ENCODE measurements at places on chromosomes 1 and 21.

GRCh38 chr1:58576325-58576726 is 726 bp downstream of the TACSTD2 start:
- DNase-seq = no peak

- no peak for DNase-seq
Observed at GRCh38 chr1:92473781-92474495, 12.8 kb downstream of the GFI1 start.

GRCh38 chr1:192811594-192812239 is 2.9 kb downstream of the RGS2 start:
- no peak for DNase-seq

DNA sequence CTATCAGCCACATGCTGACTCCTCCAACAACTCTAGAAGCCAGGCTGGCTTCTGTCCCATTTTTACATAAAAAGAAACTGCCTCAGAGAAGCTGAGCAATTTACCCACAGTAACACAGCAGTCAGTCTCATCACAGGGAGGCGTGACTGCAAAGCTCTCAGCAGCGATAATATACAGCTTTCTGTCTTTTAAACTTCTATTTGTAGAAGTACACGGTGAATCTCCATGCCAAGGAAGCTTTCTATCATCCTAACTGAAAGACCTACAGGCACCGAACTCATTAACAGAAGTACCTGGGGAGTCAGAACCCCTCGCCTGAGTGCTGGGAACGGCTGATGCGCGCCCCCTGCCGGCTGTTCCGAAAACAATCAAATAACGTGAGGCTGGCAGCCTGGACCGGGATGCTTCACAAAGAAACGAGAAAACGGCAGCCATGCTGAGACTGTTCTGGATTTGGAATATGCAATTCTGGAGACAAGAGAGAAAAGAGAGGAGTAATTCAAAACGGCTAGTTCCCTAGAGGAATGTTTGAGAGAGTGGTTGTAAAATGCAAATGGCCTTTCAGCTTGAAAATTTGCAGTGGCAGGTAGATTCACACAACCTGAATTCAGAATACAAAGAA is 43.5 kb upstream of the RAB4A start:
- DNase-seq = peak; percentile 76

- no peak for DNase-seq
Observed at GRCh38 chr1:225446595-225446960, 18.7 kb upstream of the LBR start.

DNA sequence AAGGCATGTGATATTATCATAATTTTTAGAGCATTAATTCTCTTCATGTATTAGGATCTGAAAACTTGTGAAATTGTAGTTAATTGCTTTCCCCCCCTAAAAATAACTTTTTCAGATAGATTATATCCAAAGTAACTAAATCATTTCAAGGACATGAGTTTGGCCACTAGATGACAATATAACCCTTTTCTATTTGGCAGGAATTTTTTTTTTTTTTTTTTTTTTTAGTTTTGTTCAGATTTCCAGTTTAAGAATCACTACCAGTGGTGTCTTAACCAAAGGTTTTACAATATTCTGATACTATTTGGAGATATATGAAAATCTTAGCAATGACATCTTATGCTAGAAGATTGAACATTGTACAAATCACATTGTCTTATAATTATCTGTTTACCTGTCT is 370.8 kb downstream of the AMY1C start:
- no peak for DNase-seq

- DNase-seq = no peak
Observed at GRCh38 chr1:189708674-189709073, 769.0 kb downstream of the BRINP3 start.

GRCh38 chr1:196955926-196956325 is 12.4 kb downstream of the CFHR2 start:
- DNase-seq = no peak

DNA sequence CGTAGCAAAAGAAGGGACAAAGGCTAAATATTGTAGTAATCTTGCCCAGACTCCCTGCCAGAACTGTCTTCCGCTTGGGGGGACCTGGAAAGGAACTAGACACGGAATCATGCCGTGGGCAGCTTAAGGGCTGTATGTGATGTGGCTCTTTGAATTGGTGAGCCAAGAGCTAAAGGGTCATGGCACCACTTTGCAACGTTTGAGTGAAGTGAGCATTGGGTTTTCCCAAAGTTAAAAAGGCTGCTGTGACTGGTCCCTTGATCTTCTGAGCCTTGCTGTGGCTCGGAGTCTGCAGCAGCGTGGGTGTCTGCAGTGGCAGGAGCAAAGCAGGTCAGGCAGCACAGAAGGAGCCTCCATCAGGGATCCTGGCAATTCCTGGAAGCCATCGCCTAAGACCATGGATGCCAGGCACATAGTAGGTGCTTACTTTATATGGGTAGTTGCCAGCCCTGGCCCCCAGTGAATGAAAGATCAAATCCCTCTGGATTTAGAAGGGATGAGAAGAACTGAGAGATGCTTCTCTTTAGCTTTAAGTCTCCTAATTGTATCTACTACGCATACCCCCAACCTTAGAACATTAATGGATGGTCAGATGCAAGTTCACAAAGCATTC is 1.8 kb downstream of the SMYD2 start:
- no peak for DNase-seq

DNA sequence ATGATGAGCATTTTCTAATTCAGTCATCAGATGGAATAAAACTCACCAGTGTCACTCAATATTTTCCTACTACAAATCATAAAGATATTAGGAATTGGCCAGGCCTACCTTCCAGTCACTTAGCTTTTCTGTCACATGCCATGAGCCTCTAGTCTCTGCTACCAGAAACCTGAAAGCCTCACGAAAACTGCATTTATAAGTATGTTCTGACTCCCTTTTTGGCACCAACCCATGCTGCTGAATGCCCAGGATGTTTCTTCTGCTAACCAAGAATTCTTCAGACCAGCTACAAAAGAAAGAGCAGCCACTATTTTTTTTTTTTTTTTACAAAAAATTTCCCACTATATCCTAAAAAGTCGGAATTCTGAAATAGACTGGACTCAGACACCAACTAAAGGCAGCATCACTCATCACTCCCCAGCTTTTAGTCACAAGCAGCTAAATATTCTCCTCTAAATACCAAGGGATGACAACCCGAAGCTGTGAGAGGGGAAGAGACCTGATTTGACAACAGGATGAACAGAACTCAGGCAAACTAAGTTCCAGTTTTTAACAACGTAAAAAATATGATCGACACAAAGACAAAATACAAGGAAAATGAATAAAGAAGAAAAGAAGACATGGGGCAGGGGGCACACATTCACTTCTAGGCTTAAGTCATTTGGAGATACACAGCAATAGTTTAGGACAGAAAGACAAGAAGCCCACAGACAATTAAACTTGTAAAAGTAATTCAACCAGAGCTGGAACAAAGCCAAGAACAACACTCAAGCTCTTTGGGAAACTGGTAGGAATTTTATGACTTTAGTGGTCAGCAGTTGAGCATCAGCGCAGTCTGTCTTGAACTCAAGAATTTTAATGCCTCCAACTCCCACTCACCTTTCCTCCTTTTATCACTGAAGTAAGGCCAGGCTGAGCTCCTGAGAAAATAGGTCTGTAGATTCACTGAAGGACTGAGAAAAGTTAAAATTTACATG is 1.7 kb downstream of the DCAF8 start:
- DNase-seq = no peak

- no peak for DNase-seq
Observed at GRCh38 chr1:236989290-236990051, 14.8 kb downstream of the MT1HL1 start.

DNA sequence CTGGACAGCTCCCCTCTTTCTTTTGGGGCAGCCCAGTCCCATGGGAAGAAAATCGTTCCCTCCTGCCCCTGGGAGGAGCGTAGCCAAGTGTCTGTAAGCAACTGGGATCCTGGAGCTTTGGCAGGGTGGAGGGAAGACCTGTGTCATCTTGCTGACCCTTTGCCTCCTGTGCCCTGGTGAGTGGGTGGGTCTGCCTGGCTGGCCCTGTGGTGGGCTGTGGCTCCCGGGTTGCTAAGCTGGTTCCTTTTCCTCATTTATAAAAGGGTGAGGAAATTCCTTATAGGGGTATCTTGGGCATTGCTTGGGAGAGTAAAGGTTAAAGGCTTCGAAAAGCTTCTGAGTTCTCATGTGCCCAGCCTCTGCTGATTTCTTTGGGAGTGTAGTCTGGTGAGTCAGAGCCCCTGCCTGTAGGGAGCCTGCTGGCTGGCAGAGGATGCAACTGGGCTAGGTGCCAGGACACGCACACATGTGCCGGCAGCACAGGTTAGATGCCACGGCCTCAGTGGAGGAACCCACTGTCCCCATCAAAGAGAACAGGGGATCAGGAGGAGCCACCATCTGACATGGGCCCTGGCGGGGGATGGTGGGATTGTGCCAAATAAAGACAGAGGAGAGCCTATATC is 85.2 kb downstream of the ARHGEF10L start:
- no peak for DNase-seq

DNA sequence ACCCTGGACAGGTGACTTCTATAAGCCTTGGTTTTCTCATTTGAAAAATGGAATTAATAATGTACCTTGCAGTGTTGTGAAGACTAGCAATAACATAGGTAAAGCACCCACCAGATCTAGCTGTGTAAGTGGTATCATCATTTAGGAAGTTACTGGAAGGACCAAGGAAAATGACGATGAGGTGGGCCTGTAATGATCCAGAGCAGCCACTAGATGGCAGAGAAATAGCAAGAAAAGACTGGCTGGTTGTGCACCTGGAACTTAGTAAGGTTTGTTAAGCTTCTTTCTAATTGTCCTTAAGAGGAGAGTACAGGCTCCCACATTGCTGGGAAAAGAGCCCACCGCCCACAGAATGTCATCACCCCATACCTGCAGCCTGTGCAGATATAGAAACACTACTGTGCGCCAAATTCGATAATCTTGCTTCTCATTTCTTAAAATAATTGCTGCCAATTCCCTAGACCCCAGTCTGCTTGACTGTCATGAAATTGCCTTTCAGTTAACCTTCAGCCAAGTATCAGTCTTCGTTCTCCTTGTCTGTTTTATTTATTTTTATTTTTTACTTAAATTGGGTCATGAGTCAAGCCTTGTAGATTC is 37.2 kb downstream of the WNT4 start:
- DNase-seq = no peak

GRCh38 chr21:33185852-33186251 is 43.9 kb upstream of the IFNAR2 start:
- no peak for DNase-seq

DNA sequence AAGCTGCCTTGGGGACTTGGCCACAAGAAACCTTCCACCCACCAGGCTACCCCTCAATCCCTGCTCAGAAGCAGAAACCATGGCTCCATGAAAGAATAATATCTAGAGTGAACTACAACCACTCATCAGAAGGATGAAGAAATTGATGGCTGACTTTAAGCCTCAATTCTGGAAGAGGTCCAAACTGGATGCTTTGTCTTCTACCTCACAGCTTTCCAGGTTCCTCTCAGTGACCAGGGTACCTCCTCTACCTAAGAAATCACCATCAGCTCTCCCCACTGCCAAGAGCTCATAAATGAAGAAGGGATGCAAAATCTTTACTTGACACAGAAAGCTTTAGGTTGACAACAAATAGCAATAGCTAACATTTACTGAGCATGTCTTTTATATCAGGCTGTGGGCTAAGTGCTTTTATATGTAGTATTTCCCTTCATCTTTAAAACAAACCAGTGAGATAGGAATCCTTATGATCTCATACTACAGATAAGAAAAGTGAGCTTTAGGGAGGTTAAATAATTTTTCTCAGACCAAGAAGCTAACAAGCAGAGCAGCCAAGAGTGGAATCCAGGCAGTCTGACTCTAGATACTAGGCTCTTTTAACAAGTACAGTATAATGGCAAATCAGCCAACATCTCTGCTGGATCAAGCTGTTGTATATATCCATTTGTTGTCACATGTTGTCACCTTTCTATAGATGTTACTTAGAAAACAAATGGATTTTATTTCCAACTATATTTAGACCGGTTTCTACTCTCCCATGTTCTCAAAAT is 243.0 kb upstream of the SGIP1 start:
- DNase-seq = no peak

GRCh38 chr1:246674049-246674448 is 50.2 kb upstream of the SCCPDH start:
- DNase-seq = no peak

- no peak for DNase-seq
Observed at GRCh38 chr21:29187944-29188343, 57.5 kb downstream of the MAP3K7CL start.

GRCh38 chr1:214014730-214015129 is 27.0 kb downstream of the PROX1 start:
- no peak for DNase-seq

- DNase-seq = no peak
Observed at GRCh38 chr1:44855742-44856141, 12.7 kb upstream of the PTCH2 start.

DNA sequence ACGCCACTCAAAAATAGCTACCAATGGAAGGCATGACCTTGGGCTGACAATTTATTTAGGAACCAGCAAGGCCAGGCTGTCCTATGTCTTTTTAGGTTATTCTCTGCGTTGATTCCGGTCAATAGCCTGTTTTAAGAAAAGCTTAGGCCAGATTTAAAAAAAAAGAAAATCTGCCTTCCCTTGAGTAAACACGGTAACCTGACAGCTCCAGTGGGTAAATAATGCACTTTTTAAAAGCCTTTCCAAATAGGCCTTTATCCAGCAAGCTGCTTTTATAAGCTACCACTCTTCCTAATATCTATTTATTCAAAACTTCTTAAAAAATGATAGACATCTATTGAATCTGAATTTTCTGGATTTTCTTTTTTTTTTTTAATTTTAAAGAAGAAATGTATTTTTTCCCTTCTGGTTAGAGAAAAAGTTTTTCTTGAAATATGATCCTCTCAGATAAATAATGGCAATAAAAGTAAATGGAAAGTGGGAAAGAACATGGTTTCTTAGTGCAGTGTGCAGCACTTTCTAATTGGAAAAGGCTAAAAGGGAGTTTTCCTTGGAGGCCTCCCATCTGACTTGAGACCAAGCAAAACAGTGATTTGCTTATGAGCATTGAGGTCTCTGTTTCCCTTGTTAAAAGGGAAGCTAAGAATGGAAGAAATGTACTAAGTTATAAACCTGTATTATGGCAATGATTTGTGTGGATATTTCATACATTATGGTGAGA is 281.0 kb upstream of the RUNX1 start:
- no peak for DNase-seq

DNA sequence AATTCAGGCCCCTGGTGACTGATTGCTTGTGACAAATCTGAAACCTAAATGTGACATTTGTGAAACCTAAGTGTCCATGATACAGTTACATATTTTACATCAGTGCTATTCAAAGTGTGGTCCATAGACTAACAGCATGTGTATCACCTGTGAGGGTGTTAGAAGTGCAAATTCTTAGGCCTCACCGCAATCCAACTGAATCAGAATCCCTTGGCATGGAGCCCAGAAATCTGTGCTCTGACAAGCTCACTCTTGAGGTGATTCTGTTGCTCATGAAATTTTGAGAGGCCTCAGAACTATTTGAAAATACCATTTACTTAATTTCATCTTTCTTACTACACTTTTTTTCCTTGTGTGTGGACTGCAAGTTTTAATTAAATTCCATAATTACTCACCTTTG is 587.9 kb downstream of the ADGRL2 start:
- no peak for DNase-seq

DNA sequence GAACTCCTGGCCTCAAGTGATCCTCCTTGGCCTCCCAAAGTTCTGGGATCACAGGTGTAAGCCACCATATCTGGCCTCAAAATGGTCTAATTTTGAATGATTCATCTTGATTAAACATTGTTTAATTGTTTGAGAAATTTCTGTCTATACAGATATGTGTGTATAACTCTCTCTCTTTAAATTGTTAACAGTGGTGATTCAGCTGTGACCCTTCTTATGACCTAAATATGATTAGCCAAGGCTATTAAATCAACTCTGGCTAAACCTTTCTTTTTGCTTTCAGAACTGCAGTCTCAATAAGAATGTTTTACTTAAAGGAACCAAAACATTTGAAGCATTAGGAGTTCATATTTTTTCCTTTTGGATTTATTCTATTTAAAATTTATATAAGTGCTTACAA is 19.2 kb upstream of the B3GALT5 start:
- DNase-seq = no peak

Measured in stimulated activated CD4-positive, alpha-beta T cell treated with anti-CD3 and anti-CD28 coated beads, Interleukin-1b, Interleukin-23, amount 100 ng/mL, for 1 hour (primary cell).